ENCODE measurements at places on chromosomes 13 and 19.

GRCh38 chr13:91661692-91662490 is 263.5 kb downstream of the GPC5 start:
- DNase-seq: no peak

GRCh38 chr13:92843549-92843948 is 383.1 kb upstream of the GPC6 start:
- DNase-seq: peak; percentile 65

GRCh38 chr13:48131533-48131932 is 36.6 kb upstream of the MED4 start:
- DNase-seq: no peak

- no peak for DNase-seq
These were observed 274.0 kb downstream of the TSHZ3 start for GRCh38 chr19:31075146-31075655.

DNA sequence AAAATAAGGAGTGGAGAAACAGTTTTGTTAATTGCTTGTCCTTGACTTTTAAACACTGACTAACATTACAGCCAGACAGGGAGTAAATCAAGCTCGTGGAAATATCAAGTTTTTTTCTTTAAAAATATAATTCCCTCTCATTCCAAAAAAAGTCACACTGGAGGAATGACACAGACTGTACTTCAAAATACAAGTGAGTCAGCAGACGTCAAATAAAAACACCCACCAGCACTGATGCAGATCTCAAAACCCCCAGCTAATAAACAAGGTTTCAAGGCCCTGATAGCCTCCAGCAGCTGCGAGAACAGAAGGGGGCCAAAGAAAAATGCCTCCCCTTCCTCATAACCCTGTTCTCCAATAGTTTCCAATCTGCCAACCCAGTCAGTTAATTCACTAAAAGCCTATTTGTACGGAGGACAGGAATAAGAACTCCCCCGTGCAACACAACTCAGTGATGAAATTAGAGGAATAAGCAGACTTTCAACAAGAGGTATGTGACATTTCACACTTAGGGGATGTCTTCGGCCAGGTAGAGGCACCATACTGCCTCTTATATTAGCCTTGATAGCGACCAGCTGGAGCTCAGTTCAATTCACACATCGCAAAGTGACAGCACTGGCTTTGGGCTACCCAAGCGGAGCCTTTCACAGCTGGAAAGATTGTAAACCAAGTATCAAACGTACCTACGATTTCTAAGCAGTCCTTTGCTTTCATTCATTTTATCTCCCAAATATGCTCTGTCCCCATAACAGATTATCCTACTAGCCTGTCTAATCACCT is 561.0 kb upstream of the KLF12 start:
- DNase-seq: no peak

GRCh38 chr13:97254816-97255215 is 32.7 kb downstream of the MBNL2 start:
- DNase-seq: peak; percentile 79

- DNase-seq: no peak
These were observed 40.6 kb downstream of the TNFSF11 start for GRCh38 chr13:42614436-42615035.

DNA sequence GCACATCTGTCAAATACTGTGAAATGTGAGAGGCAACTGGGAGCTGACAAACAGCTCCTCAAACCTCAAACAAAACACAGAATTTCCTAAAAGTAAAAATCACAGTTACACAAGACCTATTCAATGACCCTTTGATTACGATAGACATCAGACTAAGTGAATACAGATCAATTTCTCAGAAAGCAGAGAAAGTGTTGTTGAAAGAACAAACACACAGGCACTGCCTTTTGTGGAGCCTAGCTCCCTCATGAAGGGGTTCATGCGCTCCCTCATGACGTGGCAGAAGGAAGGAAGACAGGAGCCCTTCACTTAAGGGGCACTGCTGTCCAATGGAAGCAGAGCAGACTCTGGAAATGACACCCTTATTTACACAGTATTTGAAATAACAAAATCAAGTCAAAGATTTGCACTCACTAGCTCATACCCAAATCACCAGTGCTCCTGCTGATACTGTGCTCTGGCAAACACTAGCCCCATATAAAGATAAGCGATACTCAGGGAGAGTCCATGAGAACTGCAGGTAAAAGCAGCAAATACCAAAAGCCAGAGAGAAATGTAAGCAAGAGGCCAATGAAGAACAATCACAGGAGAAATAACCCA is 144.9 kb downstream of the KLF12 start:
- no peak for DNase-seq

DNA sequence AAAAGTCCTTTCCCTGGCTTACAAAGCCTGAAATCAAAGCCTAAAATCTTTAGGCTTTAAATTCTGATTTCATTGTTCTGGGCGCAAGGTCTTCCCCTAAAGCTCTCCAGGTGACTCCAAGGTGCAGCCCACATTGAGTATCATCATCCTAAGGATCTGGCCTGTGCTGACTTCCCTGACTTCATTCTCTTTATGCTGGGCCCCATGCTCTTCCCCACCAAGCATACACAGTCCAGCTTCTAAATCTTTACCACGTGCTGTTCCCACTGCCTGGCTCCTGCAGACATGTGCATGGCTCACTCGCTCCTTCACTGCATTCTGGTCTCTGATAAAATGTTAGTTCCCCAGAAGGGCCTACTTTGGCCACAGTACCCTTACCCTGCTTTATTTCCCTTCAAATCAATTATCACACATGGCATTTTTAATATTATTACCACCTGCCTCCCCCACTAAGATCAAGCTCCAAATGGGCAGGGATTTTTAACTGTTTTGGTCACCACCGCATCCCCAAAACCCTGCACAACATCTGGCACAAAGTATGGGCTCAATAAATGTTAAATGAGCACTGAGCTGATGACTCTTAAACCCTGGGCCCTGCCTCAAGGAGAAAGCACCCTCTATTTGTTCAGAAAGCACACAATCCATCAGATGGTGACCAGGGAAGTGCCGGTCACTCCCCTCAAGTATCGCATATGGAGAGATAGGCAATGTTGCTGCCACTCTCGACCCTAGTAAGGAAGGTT is 3.3 kb downstream of the FBL start:
- DNase-seq: no peak

DNA sequence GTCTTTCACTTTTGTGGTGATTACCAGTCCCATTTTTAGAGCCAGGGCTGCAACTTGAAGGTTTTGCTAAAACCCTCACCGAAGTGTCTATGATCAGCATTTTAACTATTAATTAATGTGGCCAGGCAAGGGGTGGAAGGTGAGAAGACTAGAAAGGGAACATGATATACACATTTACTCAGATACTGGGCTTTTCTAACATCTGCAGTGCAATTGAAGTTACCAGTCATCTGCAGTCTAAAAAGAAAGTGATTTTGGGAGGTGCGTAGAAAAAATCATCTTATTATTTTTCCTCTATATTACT is 481 bp downstream of the ALOX5AP start:
- DNase-seq: no peak

DNA sequence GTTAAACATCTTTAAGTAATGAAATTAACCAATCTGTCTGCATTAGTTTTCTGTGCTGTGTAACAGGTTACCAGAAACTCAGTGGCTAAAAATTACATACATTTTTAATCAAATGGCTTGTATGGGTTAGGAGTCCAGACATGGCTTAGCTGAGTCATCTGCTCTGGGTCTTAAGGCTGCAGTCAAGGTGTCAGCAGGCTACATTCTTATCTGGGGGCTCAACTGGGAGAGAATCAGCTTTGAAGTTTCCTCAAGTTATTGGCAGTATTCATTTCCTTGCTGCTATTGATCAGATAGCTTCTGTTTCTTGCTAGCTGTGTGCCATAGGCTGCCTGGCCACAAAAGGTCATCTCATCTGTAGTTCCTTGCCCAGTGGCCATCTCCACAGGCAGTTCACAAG is 1163.0 kb downstream of the DIAPH3 start:
- no peak for DNase-seq

GRCh38 chr13:41648314-41648935 is 191.1 kb downstream of the RGCC start:
- DNase-seq: peak; percentile 70

- DNase-seq: no peak
These were observed 812.8 kb upstream of the SLC10A2 start for GRCh38 chr13:103878891-103879605.

- no peak for DNase-seq
These were observed at the start of gene CASP14 for GRCh38 chr19:15048885-15049541. CASP14 (plus strand) TSS chr19:15049480; CDS start chr19:15052252, 2,772 bp downstream.

GRCh38 chr19:36093146-36093662 is 17.7 kb upstream of the OVOL3 start:
- no peak for DNase-seq

GRCh38 chr19:10510301-10510802 is 6.9 kb downstream of the S1PR5 start:
- no peak for DNase-seq

DNA sequence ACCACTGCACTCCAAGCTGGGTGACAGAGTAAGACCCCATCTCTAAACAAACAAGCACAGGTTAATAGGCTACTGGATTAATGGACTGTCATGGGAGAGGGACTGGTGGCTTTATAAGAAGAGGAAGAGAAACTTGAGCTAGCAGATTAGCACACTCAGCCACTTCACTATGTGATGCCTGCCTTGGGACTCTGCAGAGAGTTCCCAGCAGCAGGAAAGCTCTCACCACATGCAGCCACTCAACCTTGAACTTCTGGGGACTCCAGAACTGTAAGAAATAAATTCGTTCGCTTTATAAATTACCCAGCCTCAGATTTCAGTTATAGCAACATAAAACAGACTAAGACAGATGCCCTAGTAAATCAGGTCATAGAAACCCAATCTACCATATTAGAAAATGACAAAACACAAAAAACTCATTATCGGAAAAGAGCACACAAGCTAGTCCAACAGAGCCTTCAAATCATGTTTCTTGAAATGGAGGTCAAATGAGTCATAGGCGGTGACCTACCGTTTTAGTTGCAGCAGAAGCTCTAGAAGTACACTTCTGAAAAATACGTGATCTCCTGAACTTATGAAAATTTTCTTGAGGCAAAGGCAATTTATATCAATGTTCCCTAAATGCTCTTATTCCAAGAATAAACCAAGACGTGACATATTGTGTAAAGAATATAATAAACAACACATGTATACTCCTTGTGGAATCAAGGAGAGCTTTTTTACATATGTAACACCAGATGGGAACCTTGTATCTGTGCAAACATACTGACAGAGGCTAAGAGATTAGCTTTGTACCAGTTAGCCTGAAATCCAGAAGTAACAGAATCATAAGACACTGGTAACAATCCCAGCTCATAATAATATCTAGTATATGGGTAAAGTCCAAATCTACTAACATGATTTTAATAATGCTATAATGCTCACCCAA is 340.9 kb upstream of the SGCG start:
- peak; percentile 39 for DNase-seq

Data from Caki2 (cell line).